ENCODE measurements at places on chromosomes 5 and 9.

GRCh38 chr9:82882138-82882537 is 180.8 kb downstream of the RASEF start:
- DNase-seq: no peak

DNA sequence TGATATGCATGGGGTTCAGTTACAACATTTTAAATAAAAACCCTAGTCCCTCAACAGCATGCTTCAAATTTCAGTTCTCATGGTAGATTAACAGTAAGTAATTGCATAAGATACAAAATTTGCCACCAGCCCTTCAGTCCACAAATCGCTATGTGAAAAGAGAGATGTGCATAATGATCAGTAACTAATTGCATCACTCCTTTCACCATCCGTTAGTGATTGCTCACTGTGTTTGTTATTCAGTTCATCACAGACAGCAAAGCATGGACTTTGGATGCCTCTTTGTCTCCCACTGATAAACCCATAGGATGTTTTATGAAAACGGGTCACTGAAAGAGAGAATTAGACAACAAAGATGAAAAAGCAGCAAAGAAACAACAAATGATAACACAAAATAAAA is 103.2 kb downstream of the MCTP1 start:
- DNase-seq: no peak

DNA sequence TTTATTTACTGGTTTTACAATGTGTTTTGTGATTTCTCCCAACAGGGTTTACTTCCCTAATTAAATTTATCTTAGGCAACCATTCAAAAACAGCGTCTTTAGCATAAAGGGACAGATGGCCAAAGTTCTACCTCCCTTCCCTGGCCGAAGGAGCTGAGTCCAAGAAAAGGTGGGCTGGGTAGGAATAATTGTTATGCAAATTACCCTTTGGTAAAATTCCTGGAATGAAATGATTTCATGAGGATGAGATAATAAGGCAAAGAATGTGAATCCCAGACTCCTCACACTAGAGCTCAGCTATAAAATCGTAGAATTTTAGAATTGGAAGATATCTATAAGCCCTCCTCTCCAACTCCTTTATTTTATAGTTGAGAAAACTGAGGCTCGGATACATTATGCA is 119.6 kb downstream of the SGCD start:
- DNase-seq: no peak

GRCh38 chr5:1593903-1594356 is 70.2 kb upstream of the LPCAT1 start:
- DNase-seq: no peak

GRCh38 chr5:33905381-33905780 is 13.6 kb upstream of the ADAMTS12 start:
- no peak for DNase-seq

DNA sequence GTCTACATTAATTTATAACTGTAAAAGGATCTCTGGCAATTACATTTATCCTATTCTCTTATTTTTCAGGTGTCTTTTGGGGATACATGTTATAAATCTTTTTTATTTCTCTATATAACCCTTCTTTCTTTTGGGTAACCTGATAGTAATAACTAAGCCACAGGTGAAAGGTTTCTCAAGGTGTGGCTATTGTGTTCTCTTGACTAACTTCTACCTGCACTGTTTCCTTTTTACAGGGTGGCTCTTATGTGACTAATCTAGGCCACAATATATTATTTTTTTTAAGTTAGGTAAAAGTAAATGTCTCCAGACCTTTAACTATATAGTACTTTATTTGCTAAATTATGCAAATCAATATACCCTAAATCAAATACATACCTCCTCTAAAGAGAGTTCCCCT is 193.2 kb downstream of the EFNA5 start:
- no peak for DNase-seq

DNA sequence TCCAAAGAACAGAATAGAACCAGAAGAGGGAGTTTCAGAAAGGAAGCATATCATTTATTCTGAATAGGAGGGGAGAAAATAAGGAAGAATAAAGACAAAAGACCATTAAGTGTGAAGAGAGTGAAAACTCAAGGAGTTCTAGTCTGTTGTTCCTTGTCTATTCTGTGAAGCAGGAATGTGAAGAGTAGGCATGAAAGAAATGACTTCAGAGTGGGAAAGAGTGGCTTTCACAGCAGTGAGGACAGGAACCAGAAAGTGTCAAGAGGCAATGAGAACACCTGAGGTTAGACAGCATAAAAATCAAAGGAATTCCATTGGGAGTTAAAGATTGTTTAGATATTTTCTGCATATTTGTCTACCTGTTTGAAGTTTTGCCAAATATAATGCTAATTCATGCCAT is 768.8 kb upstream of the GRAMD2B start:
- no peak for DNase-seq

GRCh38 chr9:111114486-111114885 is 76.2 kb upstream of the LPAR1 start:
- no peak for DNase-seq

DNA sequence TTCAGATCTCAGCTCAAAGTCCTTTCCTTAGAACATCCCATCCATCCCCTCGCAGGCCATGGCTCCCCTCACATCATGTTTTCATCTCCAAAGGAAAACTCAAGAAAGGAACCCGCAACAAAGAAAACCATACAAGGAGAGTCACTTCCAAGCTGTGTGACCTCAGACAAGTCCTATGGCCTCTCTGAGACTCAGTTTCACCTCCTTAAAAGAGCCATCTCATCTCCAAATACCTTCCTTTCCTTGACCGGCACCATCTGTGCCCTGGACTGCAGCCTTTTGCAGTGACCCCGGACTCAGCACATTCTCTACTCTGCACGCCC is 10.7 kb downstream of the CORO2A start:
- no peak for DNase-seq

- DNase-seq: no peak
These were observed 52.4 kb downstream of the ASS1 start for GRCh38 chr9:130497139-130497538.

- no peak for DNase-seq
These were observed 189.3 kb downstream of the CDK5RAP2 start for GRCh38 chr9:120390637-120391190.
